Fibroblast of skin of right biceps (primary cell): ENCODE measurements at places on chromosomes 7 and 10.

DNA sequence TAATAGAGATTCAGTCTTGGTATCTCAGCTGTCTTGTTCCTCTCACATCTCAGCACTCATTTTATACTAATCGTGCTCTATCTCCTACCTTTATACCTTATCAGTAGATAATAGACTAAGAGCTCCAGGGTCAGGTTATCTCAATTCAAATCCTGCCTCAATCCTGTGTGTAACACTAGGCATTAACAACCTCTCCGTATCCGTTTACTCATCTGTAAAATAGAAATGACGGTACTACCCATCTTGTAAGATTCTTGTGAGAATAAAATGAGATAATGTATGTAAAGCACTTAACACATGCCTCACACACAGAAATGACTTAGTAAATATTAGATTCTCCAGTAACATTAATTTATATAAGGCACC lies 622 bp upstream of the P4HA1 start:
- no peak for DNase-seq

GRCh38 chr10:43689618-43689954 lies 40.9 kb upstream of the ZNF32 start:
- peak; percentile 56 for DNase-seq

DNA sequence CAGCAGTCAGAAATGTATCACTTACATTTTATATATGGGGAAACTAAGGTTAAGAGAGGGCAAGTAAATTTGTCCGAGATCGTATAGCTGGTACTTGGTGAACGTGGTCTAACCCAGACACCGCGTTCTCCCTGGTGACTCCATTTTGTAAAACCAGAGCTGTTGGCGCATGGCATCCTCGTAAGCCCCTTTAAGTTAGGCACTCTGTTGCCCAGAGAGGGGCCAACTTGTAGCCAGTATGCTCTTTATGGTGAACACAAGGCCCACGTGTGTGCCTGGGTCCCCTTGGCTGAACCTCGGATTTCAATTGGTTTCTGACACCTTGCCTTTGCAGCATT lies 39.7 kb upstream of the ZNF518A start:
- no peak for DNase-seq

GRCh38 chr10:44316922-44317215 lies 68.0 kb downstream of the CXCL12 start:
- no peak for DNase-seq

GRCh38 chr10:85651497-85651882 lies 715.1 kb downstream of the GRID1 start:
- DNase-seq, result peak; percentile 6

GRCh38 chr10:77290528-77291155 lies 347.0 kb downstream of the KCNMA1 start:
- peak; percentile 100 for DNase-seq
